ENCODE measurements at places on chromosomes 13 and 19. TPM values are rescaled to one million over a fixed set of nuclear protein-coding genes. Genes with fewer than 3 reads are reported as not detected.

GRCh38 chr19:33096005-33096404, 15.0 kb downstream of the GPATCH1 start:
- no peak for DNase-seq

GRCh38 chr13:30142486-30143211, 164.7 kb downstream of the KATNAL1 start:
- DNase-seq: no peak

GRCh38 chr13:45226024-45226423, 25.2 kb upstream of the KCTD4 start:
- DNase-seq: no peak

GRCh38 chr19:35755550-35756376, 1.1 kb downstream of the HSPB6 start:
- DNase-seq: peak; percentile 98

GRCh38 chr13:23766283-23766682, 122.9 kb downstream of the MIPEP start:
- DNase-seq: no peak

DNA sequence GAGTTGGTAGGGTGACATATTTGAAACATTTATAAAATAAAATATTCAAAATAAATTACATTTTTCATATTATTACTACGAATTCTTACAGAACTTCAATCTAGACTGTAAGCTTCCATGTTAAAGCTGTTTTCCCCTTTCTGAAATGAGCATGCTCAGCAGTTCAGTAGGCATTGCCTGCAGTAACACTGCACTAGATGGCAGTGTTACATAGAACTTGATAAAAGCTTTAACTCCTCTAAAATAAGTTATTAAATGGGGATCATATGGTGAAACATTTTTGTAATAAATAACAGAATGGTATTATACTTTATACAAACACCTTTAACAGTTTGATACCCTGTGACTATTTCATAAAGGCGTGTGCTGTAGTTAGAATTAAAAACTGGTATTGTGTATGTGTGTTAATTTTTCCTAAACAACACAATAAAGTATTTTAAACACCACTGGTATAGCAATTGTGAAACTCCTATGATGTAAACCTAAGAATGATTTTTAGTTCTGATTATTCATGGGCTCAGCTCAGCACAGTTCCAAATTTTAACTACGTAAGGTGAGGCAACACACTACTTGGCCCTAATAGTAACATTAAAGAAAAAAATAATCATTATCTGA, 11.6 kb upstream of the GPR18 start:
- no peak for DNase-seq

Gene ZNF497
- 0.69 TPM for total RNA-seq

Gene DOCK6
- 73.2 TPM for total RNA-seq

Gene SPACA4
- not detected for total RNA-seq
